ENCODE measurements at places on chromosomes 6 and 20.

- DNase-seq = no peak
Measured at GRCh38 chr6:1348675-1349074, 36.8 kb downstream of the FOXQ1 start.

DNA sequence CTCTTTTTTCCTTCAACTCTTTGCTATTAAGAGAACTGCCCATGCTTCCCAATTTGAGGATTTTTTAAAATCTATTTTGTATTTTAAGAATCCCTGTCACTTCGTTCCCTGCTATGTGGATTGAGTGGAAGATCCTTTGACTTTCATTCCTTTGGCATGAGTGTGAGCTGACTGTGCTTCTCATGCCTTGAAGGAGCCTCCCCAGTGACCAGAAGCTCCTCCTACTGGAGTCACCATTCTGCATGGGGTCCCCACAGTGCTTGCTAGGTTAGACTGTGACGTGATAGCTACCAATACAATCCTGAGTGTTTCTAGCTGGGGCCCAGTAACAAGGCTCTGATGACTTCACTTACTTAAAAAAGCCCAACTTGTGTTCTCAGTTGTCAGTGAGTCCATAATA is 104.4 kb upstream of the LAMP5 start:
- DNase-seq = no peak

DNA sequence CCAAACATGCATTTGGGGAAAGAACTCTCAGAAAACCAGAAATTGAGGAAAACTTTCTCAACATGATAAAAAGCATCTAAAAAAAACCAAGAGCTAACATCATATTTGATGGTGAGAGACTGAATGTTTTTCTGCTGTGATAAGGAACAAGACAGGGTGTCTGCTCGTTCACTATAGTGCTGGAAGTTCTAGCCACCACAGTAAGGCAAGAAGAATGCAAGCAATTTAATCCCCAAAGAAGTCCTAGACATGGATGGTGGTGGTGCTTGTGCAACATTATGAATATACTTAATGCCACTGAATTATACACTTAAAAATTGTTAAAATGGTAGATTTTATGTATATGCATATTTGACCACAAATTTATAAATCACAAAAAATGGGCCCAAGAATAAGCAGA is 53.4 kb downstream of the LYRM2 start:
- no peak for DNase-seq

DNA sequence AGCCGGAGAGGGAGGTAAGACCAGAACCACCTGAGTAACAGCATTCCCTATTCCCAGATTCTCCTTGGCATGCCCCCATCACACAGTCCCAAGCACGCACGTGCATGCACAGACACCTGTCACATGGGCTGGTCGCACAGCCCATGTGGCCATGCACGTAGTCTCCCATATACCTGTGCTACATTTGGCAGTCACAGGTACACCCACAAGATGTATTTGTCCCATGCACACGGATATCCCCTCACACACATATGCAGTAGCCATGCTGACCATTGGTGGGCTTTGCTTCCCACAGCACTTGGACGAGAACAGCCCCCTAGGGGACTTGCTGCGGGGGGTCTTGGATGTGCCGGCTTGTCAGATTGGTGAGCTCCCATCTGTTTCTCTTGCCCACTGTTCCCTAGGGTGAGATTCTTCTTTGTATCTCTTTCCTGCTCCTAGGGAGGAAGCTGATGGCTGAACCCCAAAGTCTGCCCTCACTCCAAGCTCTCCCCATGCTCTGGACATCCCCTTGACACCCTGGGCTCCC is 31.9 kb downstream of the PLCG1 start:
- no peak for DNase-seq

- DNase-seq = no peak
Measured at GRCh38 chr20:46984405-46984804, 89.8 kb downstream of the EYA2 start.
